ENCODE measurements at places on chromosomes 6 and 20.

- no peak for DNase-seq
Observed at GRCh38 chr6:149897855-149898744, at the start of gene RAET1E. Gene RAET1E, minus strand, starts transcription at chr6:149898113. Its CDS starts 7,212 bp downstream, at chr6:149890901.

DNA sequence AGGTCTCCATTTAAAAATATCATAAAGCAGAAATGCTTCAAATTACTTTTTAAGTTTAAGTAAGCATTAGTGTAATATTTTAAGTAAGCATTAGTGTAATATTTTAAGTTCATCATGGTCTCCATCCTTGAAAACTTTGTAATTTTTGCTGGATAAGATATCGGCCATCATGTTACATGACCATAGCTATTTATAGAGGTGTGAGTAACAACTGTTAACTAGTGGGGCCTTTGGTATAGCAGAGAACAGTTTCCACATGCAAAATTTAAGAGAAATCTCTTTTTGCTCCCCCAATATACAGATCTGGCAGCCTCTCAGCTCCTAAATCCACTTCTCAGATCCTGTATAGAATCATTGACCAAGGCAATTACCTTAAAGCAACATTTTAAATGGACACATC lies 468 bp downstream of the TRDN start:
- DNase-seq: no peak

GRCh38 chr6:100194535-100194934 lies 200.5 kb upstream of the MCHR2 start:
- DNase-seq: peak; percentile 22

DNA sequence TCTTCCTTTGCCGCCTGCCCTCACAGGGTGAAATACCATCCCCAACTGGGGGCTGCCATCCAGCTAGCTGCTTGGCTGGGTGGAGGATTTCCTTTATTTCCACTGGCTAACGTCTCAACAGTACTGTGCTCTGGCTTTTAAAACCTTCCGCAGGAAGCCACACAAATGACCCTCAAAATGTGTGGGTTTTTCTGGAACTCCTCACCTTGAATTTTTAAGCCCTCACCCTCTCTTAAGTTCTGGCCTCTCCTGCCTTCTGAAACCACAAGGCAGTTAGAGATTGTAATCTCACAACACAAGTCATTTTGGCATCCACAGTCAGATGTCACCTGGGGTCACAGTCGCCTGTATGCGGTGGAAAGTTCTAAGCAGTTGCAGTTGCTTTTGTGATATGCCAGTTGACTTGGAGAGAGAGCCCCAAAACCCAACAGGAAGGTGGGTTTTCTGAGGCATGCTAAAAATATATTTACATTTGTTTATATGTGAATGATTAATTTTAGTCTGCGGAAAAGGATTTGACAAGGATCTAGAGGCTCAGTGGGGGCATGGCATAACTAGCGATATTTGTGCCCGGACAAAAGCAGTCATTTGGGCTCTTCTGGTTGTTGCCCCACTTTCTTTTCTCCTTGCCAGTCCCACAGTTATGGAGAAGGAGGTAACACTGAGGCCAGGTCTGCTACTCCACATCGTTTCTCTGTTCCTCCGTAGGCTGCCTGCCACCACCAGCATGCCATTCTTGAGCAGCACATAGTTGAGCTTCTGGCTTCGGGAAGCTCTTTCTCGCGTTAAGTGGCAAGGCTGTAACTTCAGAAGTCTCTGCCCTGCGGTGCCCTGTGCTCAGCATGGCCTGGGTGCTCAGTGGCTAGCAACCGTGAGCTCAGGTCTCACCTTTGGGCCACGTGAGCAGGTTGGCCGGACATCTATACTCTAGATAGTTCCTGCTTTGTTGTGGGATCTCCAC lies 335.3 kb downstream of the CD83 start:
- no peak for DNase-seq

DNA sequence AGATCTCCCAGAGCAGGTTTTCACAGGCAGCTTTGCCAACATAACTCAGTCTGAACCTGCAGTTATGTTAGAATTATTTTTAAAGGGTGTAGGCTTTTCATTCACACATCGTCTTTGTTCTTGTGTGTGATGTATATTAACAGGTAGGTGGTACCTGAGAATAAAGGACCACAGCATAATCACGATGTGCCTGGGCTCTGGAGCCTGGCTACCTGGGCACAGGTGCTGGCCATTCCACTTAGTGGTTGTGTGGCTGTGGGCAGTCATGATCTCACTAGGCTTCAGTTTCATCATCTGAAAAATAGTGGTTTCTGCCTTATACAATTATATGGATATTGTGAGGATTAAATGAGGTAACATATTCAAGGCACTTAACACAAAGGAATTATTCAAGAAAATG lies 6.4 kb downstream of the CD109 start:
- no peak for DNase-seq

DNA sequence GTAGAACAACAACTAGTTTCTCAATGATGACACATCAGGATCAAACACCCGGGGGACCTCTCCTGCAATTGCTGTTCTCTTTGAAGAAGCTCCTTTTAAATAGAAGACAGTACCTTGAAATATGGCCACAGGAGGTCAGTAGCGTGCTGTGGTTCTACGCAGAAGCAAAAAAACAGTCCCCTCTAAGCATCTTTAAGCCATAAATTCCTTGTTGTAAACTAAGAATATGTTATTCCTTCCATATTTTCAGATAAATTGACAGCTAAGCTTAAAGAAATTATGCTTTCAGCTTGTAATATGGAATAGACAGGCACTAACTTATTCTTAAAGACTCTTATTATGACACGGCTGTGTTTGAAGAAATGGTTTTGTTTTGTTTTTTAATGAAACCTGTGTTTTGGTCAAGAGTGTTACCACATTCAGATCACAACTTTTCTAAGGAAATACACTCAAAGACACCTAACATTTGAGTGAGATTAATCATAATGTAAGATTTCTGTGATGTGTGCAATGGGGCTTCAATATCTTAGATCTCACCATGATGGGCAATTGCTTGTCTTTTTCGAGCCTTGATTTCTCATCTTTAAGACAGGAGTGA lies 49.7 kb upstream of the IL20RA start:
- DNase-seq: peak; percentile 85

- DNase-seq: no peak
Observed at GRCh38 chr20:49319208-49319809, 41.5 kb upstream of the ZNFX1 start.

DNA sequence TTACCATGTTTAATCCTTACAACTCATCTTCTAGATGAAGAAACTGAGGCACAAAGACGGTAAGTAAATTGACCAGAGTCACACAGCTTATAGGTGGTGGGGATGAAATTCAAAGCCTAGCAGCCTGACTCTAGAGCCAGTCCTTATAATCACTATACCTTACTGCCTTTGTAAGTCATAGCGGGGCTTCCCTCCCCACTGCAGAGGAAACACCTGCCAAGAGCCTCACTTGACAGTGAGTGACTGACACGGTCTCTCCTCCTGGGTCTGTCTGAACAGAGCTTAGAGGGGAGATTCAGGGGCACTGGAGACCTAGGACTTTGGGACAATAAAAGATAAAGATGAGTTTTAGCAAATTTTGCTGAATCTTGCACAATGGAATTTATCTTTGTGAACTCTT lies 12.8 kb downstream of the SUN5 start:
- DNase-seq: no peak

DNA sequence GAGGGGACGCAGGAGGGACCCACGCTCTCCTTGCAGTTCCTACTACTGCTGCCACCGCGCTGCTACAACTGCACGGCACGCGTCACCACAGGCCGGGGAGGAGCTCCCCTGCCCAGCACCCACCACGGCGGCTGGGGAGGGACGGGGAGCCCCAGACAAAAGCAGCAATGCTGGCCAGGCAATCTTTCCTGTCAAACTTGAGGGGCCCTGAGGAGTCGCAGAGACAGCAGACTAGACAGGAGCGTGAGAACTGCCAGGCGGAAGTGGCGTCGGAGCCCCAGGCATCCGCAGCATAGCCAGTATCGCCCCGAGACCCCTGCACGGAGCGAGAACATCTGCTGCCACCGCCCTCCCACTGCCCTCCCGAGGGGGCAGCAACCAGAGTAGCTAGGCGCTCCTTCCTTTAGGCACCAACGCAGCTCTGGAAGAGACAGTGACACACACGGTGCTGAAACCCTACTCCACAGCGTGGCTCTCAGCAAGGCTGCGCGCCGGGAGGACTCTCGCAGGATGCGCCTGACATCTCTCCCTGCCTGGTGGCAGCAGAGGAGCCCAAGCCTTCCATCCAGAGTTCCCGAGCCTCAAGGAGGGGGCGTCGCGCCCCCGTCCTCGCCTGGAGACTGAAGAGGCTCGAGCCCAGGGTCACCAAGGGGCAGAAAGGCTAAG lies 2.2 kb downstream of the TAF4 start:
- DNase-seq: peak; percentile 12

DNA sequence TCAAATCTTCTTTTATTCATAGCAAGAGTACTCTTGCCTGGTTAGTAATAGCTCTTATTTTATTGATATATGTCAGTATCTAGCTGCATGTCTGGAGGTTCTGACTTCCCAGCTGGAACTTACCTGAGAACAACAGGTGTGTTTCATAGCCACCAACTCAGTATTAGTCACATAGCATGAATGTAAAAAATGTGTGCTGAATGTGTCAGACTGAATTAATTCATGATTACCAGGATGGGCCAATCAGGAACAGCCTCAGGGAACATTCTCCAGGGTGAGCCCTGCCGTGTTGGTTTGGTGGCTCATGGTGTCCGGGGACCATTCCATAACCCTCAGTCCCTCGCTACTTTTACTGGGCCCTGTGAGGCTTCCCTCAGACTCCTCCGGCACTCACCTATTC lies 99.7 kb downstream of the TULP4 start:
- DNase-seq: no peak

GRCh38 chr6:23559587-23560343 lies 566.2 kb upstream of the NRSN1 start:
- DNase-seq: no peak

DNA sequence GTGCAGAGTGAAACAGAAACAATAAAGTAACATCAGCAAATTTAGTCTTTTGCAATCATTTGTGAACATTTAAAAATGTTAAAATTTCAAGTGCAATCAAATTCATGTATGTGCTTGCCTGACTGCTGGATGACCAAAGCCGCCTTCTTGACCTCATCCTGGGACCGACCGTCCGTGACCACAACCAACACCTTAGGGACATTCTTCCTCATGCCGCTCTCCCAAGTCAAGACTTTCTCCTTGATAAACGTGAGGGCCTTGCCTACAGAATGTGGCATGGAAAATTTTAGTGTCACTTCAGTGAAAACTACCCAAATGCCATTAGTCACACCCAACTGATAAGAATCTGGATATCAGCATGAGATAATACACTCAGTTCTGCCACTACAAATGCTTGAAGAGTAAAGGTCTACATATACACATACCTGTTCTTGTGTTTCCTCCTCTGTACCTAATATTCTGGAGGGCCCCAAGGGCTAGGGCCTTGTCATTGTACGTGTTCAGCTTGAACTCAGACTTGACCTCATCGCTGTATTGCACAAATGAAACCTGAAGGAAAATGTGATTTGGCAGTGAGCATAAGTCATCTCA lies 86.8 kb downstream of the COL12A1 start:
- no peak for DNase-seq

DNA sequence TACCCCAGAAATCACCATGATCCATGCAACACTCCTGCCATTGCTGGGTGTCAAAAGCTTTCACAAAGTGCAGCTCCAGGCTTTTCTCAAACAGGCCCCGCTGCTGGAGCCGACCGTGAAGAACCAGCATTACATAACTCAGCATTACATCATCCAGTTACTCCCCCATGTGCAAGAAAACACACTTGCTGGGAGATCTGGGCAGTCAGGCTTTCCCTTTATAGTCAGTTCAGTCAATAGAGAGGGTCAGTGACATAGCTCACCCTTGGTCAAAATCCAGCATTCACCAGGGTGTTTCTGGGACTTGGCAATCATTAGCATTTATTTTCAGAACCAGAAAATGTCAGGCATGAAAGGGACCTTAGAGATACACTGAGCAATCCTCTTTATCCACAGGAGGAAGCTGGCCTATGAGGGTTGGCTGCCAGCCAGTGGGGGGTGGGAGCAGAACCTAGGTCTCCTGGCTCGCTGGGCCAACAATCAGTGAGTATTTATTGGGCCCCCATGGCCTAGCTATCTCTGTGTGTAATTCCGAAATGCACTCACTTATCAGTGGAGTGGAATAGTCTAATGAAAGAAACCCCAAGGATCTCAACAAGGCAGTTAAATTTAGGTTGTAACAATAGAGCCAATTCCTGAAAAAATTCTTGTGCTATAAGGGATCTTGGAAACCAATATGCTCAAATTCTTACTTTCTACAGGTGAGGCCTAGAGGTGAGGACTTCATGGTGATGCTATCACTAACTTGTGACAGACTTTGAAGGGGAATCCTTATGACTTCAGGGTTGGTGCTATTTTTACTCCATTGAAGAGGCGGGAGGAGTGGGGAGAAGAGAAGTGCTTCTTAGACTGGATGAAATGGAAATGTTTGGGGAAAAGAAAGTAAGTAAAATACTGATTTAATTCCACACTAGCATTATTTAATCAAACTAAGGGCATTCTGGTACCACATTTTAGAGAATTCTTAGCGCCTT lies 54.6 kb downstream of the LYRM4 start:
- DNase-seq: peak; percentile 83

GRCh38 chr20:32476684-32477593 lies 108.2 kb downstream of the NOL4L start:
- no peak for DNase-seq

- no peak for DNase-seq
Observed at GRCh38 chr6:132400883-132401617, at the start of gene MOXD1. Gene MOXD1, minus strand, starts transcription at chr6:132401475. Its CDS starts 49 bp downstream, at chr6:132401426.

DNA sequence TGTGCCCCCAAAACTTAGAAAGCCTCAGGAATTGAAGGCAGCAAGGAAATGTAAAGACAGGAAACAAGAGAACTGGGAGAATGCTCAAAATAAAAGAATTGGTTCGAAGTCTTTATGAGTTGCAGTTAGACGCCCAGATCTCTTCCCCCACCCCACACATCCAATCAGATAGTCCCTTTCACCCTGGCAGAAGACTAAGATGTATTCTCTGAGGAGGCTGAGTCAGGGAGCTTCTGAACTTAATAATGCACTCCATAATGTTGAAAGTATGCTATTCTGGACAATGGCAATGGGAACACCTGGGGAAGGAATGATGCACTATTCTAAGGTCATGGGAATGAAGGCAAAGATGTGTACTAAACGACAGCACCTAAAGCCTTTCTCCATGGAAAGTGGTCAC lies 173.6 kb downstream of the MTFR2 start:
- DNase-seq: peak; percentile 92

DNA sequence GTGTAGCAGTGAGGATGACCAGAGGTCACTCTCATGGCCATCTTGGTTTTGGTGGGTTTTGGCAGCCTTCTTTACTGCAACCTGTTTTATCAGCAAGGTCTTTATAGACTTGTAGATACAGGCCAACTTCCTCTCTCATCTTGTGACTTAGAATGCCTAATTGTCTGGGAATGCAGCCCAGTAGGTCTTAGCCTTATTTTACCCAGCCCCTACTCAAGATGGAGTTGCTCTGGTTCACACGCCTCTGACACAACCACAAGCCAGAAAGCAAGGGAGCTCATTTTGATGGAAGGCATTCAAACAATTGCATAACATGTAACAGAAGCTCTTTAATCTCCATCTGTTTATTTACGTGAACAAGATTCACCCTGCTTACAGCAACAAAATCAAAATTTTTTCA lies 492.0 kb upstream of the SULF2 start:
- no peak for DNase-seq

Data from fibroblast of the aortic adventitia (primary cell).